Germinal center (tissue), 1 donor: ENCODE measurements at places on chromosomes 11 and 22.

GRCh38 chr11:95503047-95503446 is 272.0 kb upstream of the SESN3 start:
- DNase-seq: no peak

- DNase-seq: no peak
Measured at GRCh38 chr22:20638507-20638870, 131.1 kb downstream of the MED15 start.

DNA sequence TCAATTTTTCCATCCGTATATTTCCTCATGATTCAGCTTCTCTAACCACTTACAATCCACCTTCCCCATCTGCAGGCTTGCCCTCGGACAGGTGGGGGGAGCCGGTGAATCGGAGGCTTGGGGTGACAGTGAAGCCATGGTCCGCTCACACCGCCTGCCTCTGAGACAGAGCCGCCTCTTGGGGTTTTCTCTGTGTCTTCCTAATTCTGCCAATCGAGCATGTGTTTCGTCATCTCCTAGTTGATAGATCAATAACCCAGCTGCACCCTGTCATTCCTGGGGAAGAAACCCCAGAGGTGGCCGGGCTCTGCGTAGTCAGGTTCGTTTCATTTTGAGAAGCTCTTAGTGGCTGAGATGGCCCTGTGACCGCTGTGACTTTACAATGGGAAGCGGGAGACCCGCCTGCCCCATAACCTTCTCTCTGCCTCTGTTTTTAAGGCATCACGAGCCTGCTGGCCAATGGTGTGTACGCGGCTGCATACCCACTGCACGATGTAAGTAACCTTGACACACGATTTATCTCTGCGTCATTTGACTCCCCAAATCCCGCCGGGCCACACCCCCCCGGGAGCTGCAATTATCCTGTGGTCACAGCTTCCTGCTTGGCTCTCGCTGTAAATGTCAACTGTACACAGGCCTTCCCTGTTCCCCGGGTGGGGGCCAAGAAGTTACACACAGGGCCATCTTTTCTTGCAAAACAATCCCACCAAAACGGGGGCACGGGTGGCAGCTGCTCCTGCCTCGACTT is 33.3 kb downstream of the ANO1 start:
- no peak for DNase-seq

GRCh38 chr22:43434275-43434927 is 22.6 kb downstream of the MPPED1 start:
- no peak for DNase-seq

- DNase-seq: no peak
Measured at GRCh38 chr11:107720303-107720774, 8.5 kb upstream of the SLN start.

DNA sequence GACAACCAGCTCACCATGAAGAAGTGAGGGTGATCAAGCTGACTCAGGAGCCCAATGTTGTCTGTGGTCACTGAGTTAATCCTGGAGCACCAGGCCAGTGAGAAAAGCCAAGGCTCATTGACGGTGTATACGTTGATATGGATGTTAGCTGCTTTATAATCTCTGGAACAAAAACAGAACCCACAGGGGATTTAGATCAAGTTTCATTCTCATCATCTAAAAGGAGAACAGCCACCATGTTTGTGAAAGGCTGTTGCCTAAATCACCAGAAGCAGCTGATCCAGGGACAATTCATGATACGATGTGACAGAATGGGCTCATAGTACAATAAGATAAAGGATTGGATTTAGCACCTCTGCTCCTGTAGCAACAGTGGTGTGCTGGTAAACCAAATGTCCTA is 68.5 kb downstream of the GDPD4 start:
- no peak for DNase-seq

- DNase-seq: no peak
Measured at GRCh38 chr11:16925561-16926065, 88.6 kb downstream of the PLEKHA7 start.

GRCh38 chr11:95592471-95592870 is 197.1 kb downstream of the FAM76B start:
- no peak for DNase-seq

DNA sequence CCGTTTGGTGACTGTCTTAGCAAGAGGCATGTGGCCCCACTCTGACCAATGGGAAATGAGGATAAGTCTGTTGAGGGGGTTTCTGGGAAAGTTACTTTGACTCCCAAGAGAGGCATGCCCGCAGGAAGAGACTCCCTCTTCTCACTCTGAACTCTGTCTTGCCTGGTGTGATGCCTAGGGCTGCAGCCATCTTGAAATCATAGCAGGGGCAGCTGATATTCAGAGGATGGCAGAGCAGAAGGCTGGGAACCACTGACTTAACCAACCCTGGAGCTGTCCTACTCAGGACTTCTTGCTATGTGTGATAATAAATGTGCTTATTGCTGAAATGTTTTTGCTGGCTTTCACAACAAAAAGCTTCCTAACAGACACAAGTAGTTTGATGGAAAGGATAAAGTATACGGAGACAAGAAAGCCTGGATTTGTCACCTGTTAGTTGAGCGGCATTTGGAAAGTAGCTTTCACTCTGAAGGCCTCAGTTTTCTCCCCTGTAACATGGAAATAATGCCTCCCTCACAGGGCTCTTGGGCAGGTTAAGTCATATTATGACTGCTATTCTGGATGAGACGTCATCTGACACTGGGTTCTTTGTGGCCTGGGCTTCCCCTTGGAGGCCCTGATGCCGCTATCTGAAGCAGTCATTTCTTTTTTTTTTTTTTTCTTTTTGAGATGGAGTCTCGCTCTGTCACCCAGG is 128.5 kb downstream of the CEP164 start:
- DNase-seq: no peak
